Stimulated activated CD4-positive, alpha-beta T cell treated with anti-CD3 and anti-CD28 coated beads, Interleukin-15, amount 100 ng/mL, for 1 hour (primary cell): ENCODE measurements at places on chromosomes 4 and X.
A peak's percentile ranks its signal among the peaks of the same experiment; 100 is the strongest.

GRCh38 chrX:115036029-115036428 is 18.6 kb upstream of the IL13RA2 start:
- DNase-seq = no peak

DNA sequence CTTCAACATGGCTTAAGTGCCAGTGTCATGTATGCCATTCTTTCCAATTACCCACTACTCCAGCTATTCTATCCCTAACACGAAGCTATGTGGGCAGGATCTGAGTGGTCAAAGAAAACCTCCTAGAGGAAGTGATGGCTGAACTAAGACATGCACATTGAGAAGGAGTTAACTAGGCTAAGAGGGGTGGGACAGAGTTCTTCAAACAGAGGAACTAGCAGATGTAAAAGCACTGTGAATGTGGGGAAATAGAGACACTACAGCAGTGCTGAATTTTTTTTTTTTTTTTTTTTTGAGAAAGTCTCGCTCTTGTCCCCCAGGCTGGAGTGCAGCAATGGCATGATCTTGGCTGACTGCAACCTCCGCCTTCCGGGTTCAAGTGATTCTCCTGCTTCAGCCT is 6.2 kb downstream of the JCHAIN start:
- no peak for DNase-seq

DNA sequence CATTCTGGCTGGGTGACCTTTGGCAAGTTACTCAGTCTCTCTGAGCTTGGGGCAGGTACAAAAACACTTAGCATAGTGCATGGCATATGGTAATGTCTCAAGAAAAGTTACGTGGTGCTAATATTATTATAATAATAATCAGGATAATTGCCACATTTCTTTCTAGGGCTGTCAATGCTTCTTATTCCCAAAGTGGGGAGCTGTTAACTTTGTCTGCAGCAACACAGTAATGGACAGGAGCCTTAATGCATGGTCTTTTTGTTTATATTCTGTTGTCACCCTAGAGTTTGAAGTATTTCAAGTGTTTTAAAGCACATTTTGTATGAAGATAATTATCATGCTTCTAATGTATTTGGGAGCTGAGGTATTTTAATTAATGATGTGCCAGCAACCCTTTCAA is 121.8 kb downstream of the FHIP1A start:
- DNase-seq = no peak

DNA sequence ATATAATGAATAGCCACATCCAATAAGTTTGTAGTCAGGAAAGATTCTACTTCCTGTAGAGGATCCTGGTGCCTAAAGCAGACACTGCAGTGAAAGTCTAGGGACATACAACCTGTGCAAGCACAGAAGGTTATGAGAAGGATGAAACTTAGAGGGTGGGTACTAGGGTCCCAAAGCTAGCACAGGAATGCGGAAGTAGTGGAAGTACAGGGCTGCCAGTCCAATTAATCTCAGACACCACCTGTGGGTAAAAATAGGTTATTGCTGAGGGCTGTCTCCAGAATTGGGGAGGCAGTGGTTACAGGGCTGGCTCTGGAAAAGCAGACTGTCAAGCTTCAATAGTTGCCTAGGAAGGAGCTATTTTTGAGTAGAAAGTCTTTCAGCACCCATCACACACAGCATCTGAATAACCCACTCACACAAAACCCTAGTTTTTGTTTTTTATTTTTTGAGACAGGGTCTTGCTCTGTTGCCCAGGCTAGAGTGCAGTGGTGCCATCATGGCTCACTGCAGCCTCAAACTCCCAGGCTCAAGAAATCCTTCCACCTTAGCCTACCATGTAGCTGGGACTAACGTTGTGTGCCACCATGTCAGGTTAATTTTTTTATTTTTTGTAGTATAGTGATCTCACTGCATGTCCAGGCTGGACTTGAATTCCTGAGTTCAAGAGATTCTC is 50.8 kb upstream of the ELF2 start:
- no peak for DNase-seq

GRCh38 chr4:67394879-67395278 is 150.4 kb downstream of the CENPC start:
- DNase-seq = no peak

DNA sequence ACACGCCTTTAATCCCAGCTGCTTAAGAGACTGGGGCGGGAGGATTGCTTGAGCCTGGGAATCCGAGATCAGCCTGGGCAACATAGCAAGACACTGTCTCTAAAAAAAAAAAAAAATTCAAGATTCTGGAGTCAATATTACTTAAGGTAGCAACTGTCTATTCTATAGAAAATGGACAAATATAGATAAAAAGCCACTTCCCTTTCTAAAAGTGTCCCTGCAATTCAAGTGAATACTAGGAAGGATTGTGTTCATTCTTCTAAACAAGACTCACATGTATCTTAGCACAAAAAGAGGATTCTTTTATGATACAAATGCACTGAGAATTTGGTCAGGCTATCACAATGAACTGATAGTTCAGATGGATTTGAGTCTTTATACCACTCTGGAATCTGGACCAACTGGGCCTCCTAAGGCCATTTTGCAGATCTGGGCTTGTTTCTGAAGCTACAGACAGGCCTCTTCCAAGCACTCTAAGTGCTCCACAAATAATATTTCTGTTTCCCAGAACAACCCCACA is 7.0 kb downstream of the PKD2 start:
- DNase-seq = no peak

- no peak for DNase-seq
Measured at GRCh38 chr4:13933191-13933590, 305.7 kb upstream of the BOD1L1 start.

GRCh38 chr4:75213480-75213879 is 280.6 kb downstream of the PARM1 start:
- DNase-seq = no peak

DNA sequence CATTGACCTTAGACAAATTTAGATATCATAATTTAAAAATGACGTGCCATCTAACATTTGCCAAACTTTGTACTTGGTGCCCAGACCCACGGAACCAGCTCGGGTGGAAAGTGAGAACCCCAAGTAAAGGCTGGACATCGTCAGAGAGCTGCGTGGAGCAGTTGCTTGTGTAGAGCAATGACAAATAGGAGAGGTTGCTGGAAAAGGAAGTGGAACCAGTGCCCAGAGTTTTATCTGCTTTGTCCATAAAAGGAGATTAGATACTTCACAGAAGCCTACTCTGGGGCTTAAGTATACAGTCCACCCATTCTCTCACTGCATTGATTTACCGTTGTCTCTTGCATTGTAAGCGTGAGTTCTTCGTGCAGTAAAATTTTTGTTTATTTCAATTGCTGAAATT is 5.4 kb upstream of the TBC1D1 start:
- DNase-seq = no peak

DNA sequence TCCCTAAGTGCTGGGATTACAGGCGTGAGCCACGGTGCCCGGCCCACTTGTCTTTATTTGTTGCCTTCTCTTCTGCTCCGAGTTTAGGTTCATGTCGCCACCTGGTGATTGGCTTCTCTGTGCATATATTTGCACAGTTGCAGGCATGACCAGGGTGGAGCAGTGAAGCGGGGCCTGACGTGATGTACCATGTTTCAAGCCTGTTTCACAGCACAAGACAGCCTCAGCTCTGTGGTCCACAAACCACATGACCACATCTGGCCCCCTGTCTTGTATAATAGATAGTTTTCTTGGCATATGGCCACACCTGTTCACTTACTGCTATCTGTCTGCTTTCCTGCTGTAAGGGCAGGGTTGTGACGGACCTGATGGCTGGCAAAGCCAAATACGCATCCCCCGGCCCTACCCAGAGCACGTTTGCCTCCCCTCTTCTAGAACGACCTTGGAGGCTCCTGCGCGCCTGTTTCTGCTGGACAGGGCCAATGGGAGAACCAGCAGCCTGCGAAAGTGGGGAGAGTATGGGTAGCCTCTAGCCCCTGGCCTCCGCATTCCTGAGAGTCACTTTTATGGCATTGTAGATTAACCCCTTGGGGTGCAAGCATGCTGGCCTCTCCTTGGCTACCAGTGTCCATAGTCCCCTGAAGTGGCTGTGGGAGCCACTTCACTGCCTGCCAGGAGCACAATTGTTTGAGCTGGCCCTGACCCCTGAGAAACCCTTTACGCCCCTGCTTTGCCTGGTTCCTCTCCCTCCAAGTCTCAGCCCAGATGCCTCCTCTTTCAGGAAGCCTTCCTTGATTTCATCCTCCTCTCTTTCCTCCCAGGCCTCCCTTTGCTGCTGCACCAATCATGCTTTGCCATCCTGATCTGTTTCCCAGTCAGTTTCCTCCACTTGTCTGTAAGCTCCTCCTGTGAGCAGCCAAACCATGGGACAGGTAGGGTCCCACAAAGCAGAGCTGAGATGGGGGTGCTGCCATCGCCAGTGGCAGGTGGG is 6.0 kb upstream of the SH3TC1 start:
- DNase-seq = no peak

DNA sequence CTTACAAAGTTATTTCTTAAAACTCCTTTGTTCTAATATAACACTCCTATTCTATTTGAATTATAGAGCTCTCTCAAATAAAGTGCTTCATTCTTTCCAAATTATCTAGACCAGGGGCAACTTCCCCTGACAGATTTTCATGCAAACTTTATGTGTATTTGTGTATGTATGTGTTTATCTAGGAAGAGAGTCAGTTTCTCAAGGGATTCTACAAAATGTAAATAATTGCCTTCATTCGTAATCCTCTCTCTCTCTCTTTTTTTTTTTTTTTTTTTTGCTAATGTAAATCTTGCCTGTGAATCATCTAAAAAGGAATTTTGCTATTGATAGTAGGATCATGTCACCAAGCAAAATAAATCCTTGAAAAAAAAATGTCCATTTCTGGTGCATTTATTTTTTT is 38.9 kb upstream of the RBPJ start:
- DNase-seq = no peak

DNA sequence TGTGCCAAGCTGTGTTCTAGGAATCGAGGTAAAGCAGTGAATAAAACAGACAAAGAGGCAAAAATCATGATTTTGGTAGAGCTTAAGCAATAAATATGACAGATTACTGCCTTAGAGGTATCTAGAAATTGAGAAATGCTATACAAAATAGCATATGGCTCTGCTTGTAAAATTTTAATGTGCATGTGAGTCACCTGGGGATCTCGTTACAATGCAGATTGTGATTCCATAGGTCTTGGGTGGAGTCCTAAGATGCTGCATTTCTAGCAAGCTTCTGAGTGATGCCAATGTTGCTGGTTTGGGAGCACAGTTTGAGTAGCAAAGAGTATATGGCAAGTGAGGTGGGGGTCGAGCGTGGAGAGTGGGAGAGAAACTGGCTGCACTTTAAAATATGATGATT is 697.3 kb upstream of the MAGEB2 start:
- DNase-seq = no peak

DNA sequence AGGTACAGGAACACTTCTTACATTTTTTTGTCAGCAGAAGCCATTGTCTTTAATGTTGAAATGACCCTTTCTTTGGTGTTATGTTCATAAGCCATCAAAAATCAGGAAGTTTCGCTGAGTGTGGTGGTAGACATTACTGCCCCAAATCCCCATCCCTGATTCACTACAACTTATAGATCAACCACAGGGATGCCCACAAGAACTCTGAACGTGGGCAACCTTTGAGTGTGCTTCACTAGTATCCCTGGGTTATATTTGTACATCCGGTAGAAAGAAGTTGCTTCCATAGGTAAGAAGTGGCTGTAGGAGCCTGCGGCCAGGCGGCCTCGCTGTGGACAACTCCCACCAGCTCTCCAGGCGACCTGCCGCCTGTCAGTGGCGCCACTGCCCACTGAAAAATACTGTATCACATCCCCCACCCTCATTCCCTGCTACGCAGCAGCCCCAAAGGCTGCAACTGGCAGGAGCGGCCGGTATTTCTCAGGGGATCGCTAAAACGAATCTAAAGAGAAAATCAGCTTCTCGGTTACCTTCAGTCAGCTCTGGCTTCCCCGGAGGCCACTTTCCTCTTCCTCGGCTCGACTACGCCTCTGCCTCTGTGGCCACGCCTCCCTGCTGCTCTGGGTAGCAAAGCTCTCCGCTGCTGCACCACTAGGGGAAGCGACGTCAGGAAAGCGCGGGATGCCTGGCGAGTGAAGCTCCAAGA is 13.9 kb upstream of the ETDC start:
- DNase-seq = peak; percentile 13

- no peak for DNase-seq
Measured at GRCh38 chrX:124208660-124209059, 123.8 kb upstream of the TEX13D start.

GRCh38 chr4:121096629-121097028 is 24.3 kb upstream of the NDNF start:
- no peak for DNase-seq

GRCh38 chr4:110514889-110515479 is 39.0 kb downstream of the ENPEP start:
- no peak for DNase-seq

DNA sequence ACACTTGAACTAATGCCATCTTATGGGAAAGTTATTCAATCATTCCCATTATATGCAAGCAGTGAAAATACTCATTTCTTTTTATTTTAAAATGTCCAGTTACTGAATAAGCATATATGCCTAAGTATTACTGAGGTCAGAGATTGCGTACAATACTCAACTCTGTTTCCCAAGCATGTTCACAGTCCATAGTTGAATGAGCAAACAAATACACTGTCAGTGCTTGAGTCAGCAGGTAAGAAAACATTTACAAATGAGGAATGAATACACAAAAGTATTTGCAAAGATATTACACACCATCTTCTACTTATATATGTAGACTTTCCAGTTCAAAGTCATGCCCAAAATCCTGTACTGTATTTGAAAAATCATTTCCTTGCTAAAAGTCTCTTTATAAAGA is 74.1 kb downstream of the TSPAN5 start:
- no peak for DNase-seq

GRCh38 chrX:31271615-31272471 is 200.0 kb upstream of the FTHL17 start:
- no peak for DNase-seq

DNA sequence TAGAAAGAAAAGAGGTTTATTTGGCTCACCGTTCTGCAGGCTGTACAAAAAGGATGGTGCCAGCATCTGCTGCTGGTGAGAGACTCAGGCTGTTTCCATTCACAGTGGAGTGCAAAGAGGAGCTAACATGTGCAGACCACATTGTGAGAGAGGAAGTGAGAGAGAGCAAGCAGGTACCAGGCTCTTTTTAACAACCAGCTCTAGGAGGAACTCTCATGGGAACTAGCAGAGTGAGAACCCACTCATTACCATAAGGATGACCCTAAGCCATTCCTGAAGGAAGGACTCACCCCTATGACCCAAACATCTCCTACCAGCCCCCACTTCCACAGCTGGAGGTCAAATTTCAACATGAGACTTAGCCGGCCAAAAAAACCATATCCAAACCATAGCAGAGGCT is 158.6 kb upstream of the ADGRL3 start:
- no peak for DNase-seq

DNA sequence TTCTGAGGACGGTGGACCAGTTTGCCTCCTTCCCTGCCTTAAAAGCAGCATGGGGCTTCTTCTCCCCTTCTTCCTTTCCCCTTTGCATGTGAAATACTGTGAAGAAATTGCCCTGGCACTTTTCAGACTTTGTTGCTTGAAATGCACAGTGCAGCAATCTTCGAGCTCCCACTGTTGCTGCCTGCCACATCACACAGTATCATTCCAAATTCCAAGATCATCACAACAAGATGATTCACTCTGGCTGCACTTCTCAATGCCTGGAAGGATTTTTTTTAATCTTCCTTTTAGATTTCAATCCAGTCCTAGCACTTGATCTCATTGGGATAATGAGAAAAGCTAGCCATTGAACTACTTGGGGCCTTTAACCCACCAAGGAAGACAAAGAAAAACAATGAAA is 255.3 kb downstream of the RAPGEF2 start:
- DNase-seq = no peak
